Left cardiac atrium (tissue), 4 donors: ENCODE measurements at places on chromosomes 3 and 15.

GRCh38 chr3:88987776-88988175 is 119.6 kb upstream of the EPHA3 start:
- no peak for DNase-seq

DNA sequence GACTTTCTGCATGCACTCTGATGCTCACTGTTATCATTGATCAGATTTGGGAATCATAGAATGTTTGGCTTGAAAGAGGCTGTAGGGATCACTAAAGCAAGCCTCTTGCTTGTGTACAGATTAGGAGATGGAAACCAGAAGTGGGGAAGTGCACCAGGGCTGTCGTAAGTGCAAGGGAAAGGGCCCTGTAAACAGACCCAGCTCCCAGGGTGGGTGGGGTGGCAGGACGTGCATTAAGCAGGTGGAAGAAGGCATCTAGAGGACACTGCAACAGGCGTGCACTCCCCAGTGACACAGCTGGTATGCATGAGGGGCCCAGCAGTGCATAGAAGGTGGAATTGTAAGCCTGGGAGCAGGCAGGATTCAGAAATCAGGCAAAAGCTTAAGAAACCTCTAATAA is 58.0 kb upstream of the SLC7A14 start:
- DNase-seq = no peak

GRCh38 chr3:71122641-71123040 is 460.9 kb downstream of the FOXP1 start:
- no peak for DNase-seq

- DNase-seq = peak; percentile 61
These were observed 58.6 kb upstream of the SLC6A1 start for GRCh38 chr3:10933805-10934481.

GRCh38 chr3:16828815-16829214 is 55.9 kb upstream of the PLCL2 start:
- DNase-seq = no peak

- no peak for DNase-seq
These were observed 20.7 kb upstream of the POC1A start for GRCh38 chr3:52174896-52175295.
